Activated CD8-positive, alpha-beta T cell treated with anti-CD3 and anti-CD28 coated beads, Interleukin-2, amount 10 ng/mL, durations not matched to agents 7 days and 5 days (primary cell): ENCODE measurements at places on chromosomes 4 and X. TPM values are rescaled to one million over a fixed set of nuclear protein-coding genes. Genes with fewer than 3 reads are reported as not detected.

PABPC1L2B gene
- not detected for total RNA-seq

KCND1 gene
- total RNA-seq = 3.5 TPM

CT47C1 gene
- total RNA-seq = not detected

SRPK3 gene
- not detected for total RNA-seq

GPR34 gene
- 1.1 TPM for total RNA-seq

GRID2 gene
- not detected for total RNA-seq
